ENCODE measurements at places on chromosomes 6 and 20.

GRCh38 chr6:12280902-12281301 lies 9.3 kb upstream of the EDN1 start:
- DNase-seq: no peak

GRCh38 chr6:25178336-25179035 lies 100.7 kb upstream of the CARMIL1 start:
- no peak for DNase-seq

DNA sequence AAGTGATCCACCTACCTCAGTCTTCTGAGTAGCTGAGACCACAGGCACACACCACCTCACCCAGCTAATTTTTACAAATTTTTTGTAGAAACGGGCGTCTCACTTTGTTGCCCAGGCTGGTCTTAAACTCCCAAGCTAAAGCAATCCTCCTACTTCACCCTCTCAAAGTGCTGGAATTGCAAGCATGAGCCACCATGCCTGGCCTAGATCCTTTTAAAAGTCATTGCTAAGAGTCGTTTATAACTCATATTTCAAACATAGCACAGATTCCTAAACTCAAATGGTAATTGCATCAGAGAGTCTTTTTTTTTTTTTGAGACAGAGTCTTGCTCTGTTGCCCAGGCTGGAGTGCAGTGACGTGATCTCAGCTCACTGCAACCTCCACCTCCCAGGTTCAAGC lies 7.7 kb upstream of the SAMHD1 start:
- DNase-seq: no peak

DNA sequence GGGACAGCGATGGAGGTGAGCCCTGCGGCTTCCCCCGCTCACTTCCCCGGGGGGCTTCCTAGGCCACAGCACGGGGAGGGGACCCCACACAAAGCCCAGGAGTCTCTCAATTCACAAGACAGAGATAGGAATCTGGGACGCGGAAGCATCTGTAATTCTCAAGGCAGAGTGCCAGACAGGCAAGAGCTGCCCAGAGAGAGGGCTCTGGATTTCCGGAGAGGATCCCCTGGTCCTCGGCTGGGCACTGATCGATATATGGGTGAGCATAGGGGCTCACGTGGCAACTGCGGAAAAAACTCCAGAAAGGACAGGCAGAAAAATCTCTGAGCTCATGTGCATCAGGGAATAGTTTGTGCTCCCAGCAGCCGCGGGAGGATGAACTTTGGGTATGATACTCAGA lies 296.2 kb downstream of the NRN1 start:
- no peak for DNase-seq

- DNase-seq: no peak
Measured at GRCh38 chr6:114428341-114428740, 85.5 kb upstream of the HS3ST5 start.

GRCh38 chr6:105235155-105235554 lies 55.3 kb upstream of the POPDC3 start:
- DNase-seq: no peak

GRCh38 chr6:163661272-163661671 lies 246.8 kb downstream of the QKI start:
- peak; percentile 90 for DNase-seq

- DNase-seq: no peak
Measured at GRCh38 chr6:51411496-51412125, 592.9 kb downstream of the TFAP2B start.

GRCh38 chr6:108550256-108550655 lies 10.5 kb upstream of the FOXO3 start:
- DNase-seq: no peak

DNA sequence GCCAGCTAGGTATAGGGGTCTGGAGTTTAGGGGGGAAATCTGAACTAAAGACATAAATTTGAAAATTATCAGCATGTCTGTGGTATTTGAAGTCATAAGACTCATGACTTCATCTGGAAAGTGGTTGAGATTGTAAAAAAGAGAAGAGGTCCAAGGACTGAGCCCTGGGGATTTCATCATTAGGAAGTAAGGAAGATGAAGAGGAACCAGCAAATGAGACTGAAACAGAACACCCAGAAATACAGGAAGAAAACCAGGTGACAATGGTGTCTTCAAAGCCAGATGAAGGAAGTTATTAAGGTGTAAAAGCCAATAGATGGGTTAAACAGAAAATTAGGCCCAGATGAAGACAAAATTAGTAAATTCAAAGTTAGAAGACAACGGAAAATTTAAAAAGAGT lies 49.1 kb upstream of the UBR2 start:
- DNase-seq: peak; percentile 66

GRCh38 chr20:1935696-1936366 lies 40.6 kb downstream of the SIRPA start:
- no peak for DNase-seq

GRCh38 chr20:63517376-63518309 lies 2.9 kb upstream of the PPDPF start:
- DNase-seq: no peak

GRCh38 chr6:21740376-21741124 lies 147.0 kb downstream of the SOX4 start:
- no peak for DNase-seq

Data from suppressor macrophage (primary cell).